NCI-H460 (cell line): ENCODE measurements at places on chromosomes 7 and 10. TPM values are rescaled to one million over a fixed set of nuclear protein-coding genes. Genes with fewer than 3 reads are reported as not detected.

BTBD16 gene
- 0.43 and 0.45 TPM in 2 replicates for total RNA-seq

IGFBP1 gene
- total RNA-seq: 1.8 and 2.4 TPM in 2 replicates

CTAGE4 gene
- total RNA-seq: 0.12 TPM in 2 replicates

CCL26 gene
- total RNA-seq: 0.27 TPM in 1 of 2 replicates, not detected in the other

CRPPA gene
- 0.38 and 0.84 TPM in 2 replicates for total RNA-seq

BMPER gene
- total RNA-seq: 3.0 and 3.5 TPM in 2 replicates

KCNH2 gene
- total RNA-seq: 0.27 and 0.58 TPM in 2 replicates

KNDC1 gene
- 0.09 and 1.1 TPM in 2 replicates for total RNA-seq

PTPRN2 gene
- 2.9 and 3.5 TPM in 2 replicates for total RNA-seq

PIK3CG gene
- total RNA-seq: not detected in 2 replicates

RSPH10B2 gene
- total RNA-seq: 0.05 TPM in 1 of 2 replicates, not detected in the other

SPDYE5 gene
- total RNA-seq: 0.10 TPM in 1 of 2 replicates, not detected in the other

TBXAS1 gene
- 3.7 and 4.0 TPM in 2 replicates for total RNA-seq

DNAH11 gene
- 0.22 and 0.40 TPM in 2 replicates for total RNA-seq

PLPP4 gene
- total RNA-seq: not detected in 2 replicates

HABP2 gene
- total RNA-seq: not detected in 2 replicates

NPY4R gene
- total RNA-seq: not detected in 2 replicates

DYDC2 gene
- total RNA-seq: not detected in 2 replicates

TAC1 gene
- not detected in 2 replicates for total RNA-seq

SRGN gene
- 2,302 and 2,452 TPM in 2 replicates for total RNA-seq

C10orf67 gene
- total RNA-seq: 0.09 TPM in 1 of 2 replicates, not detected in the other

FAM237B gene
- not detected in 2 replicates for total RNA-seq

PTPRZ1 gene
- not detected in 2 replicates for total RNA-seq

PHKG1 gene
- total RNA-seq: not detected in 2 replicates

NPFFR1 gene
- not detected in 2 replicates for total RNA-seq

MOGAT3 gene
- total RNA-seq: not detected in 2 replicates

PDZD7 gene
- total RNA-seq: 0.52 and 0.55 TPM in 2 replicates

TMEM139 gene
- total RNA-seq: 4.0 and 7.3 TPM in 2 replicates

IRF5 gene
- total RNA-seq: 6.5 and 9.3 TPM in 2 replicates

HOXA3 gene
- total RNA-seq: 4.4 and 5.8 TPM in 2 replicates

SH2B2 gene
- 3.2 and 3.3 TPM in 2 replicates for total RNA-seq

ADRB1 gene
- total RNA-seq: 2.4 and 2.6 TPM in 2 replicates

ZNF736 gene
- total RNA-seq: not detected in 2 replicates

FGFBP3 gene
- total RNA-seq: 1.6 and 2.1 TPM in 2 replicates
